ENCODE measurements at places on chromosomes 7 and 10.

GRCh38 chr7:128869138-128869943, 6.7 kb downstream of the ATP6V1F start:
- no peak for DNase-seq

DNA sequence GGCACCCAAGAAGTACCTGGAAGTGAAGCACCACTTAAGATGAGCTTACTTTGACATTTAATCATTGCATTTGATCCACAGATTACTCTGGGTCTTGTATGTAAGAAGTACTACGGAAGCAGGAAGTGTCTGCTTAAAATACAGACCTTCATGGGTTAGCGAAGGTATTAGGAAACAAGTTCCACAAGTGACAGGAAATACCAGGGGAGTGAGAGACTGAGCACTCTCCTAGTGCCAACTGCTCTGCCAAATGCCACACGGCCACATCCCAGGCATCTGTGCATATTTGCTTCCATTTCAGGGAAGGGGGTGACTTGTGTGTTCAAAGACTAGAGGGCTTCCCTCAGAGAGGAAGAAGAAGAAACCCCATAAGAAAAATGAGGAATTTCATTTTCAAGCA, 57.2 kb upstream of the ANK3 start:
- no peak for DNase-seq

- no peak for DNase-seq
Observed at GRCh38 chr10:111370101-111370500, 293.3 kb downstream of the ADRA2A start.

GRCh38 chr7:2611922-2612321, 19.9 kb upstream of the TTYH3 start:
- DNase-seq: no peak

- DNase-seq: no peak
Observed at GRCh38 chr7:30851651-30852307, 59.9 kb upstream of the AQP1 start.

Measured in SHP77 treated with DMSO at 0.1 percent for 48 hours (cell line).